ENCODE measurements at places on chromosomes 2 and 18.

DNA sequence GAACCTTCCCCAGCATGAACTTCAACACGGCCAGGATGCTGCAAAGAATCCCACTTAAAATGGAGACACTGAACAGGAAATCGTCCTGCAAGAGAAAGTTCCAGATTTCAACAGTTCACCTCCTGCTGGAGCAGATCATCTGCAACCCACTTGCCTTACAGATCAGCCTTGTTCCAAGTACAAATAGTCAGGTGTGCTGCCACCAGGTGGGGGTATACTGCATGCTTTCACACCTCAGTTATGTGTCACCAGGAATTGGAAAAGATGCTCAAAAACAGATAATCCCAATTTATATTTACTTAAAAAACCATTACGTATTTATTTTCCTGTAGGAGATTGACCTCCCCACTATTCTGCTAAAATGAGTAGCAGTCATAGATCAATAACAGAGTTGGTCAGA is 212.3 kb downstream of the MGAT5 start:
- no peak for DNase-seq

DNA sequence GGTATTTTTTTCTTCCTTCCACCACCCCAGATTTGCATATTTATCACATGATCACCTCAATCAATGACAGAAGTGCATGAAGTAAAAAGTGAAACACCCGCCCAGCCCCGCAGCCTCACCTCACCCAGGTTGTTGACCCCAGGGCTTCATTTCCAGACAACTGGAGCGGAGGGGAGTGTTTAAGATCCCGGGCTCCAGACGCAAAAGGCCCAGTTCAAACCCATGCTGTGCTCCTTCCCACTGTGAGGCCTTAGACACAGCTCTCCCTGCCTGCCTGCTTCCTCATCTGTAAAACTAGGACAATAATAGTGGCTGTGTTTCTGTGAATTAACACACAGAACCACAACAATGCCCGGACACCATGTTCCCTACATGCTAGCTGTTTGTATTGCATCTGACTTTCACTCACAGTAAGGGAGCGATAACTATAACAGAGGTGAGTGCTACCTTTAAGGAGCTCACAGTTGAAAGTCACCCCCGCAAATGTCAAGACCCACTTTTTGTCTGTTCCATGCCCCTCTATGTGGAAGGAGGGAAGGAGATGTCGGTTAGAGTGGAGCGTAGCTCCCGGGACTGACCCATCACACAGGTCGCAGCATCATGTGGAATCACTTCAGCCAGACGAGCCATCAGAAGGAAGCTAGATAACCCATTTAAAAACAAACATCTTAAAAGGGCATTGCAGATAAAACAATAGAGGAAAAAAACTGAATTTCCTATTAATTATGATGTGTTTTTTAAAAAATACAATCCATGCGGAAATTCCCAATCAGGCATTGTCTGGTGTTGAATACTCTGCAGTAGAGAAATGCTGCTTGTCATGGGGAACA is 77.5 kb upstream of the DAPL1 start:
- no peak for DNase-seq

DNA sequence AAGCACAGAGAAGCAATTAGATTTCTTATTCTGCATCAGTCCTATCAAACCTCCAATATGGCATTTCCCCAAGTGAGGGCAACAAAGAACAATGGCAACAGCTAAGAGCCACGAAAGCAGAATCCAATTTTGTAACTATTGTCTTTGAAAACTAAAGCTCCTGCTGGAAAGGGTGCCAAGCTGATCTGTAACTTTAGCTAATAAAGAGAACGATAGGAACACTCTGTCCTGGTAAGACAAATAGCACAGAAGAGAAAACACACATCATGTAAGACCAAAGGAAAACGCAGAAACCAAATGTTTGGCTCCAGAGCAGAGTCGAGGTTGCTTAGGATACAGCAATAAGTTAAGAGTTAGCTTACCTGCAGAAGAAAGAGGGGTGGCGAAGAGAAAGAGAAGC is 160.5 kb downstream of the STK39 start:
- DNase-seq: no peak

DNA sequence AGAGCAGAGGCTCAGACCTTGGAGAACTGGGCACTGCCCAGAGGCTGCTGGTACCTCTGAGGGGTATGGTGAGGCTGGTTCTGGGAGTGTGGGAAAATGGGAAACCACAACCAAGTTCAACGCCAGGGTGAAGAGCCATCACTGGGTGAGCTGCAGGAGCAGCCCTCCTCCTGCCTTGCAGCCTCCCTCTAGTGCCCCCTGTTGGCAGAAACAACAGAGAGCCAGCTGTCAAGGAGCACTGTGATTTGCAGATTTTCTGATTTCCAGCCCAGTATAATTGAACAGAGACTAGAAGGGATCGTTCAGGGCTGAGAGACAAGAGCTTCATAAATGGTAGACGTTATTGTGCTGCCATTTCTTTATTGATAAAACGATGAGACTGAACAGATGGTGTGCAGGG is 50.5 kb downstream of the MAPK4 start:
- no peak for DNase-seq

- DNase-seq: no peak
Measured at GRCh38 chr2:147543056-147543455, 301.8 kb upstream of the ACVR2A start.

- no peak for DNase-seq
Measured at GRCh38 chr2:144054911-144055310, 465.0 kb downstream of the ZEB2 start.

DNA sequence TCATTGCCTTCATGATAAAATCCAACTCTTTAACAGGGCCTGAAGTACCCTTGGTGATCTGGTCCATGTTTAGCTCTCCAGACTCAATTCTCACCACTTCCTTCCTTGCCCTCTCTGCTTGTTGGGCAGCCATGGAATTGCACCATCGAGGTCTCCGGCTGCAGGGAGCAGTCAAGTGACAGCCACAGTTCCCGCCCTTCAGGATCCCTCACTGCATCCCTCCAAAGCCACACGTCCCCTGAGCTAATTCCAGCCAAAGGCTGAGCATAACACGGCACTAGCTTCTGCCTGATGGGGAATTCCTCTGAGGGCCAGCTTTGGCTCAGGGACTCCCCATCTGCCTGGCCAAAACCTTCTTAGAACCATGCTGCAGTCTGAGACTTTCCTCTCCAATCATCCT is 47.4 kb upstream of the SLC1A4 start:
- DNase-seq: no peak

- no peak for DNase-seq
Measured at GRCh38 chr2:28407976-28408690, 15.5 kb downstream of the FOSL2 start.

All from stimulated activated CD8-positive, alpha-beta memory T cell treated with anti-CD3 and anti-CD28 coated beads, Interleukin-4, amount 100 ng/mL, for 4 hours (primary cell).